ENCODE measurements at places on chromosomes 11 and 22.
A peak's percentile ranks its signal among the peaks of the same experiment; 100 is the strongest.

GRCh38 chr11:85889676-85890579, 34.7 kb downstream of the CCDC83 start:
- DNase-seq = peak; percentile 87

GRCh38 chr11:46836431-46836830, 9.6 kb downstream of the CKAP5 start:
- no peak for DNase-seq

GRCh38 chr22:20002636-20003035, 14.0 kb downstream of the ARVCF start:
- DNase-seq = no peak

DNA sequence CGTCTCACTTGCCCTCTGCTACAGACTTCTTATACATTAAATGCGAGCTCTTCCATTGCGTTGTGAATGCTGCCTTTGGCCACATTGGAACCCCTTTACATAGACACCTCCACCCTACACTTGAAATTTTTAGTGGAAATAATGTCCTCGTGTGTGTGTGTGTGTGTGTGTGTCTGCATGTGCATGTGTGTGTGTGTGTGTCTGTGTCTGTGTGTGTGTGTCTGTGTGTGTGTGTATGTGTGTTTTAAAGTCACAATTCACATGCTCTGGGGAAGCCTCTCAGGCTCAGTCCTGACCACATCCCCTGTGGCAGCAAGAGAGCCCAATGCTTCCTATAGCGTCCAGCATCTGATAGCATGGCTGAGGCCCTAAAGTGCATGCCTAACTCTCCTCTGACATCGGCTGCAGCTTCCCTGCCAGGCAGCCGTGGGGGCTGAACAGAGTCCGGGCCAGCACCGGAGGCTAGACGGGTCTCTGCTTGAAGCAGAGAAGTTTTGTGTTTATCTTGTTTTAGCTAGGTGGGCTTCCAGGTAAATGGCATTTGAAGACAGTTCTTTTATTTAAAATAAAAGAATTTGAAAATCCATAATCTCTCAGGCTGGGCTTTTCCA, 64.5 kb upstream of the EMID1 start:
- DNase-seq = no peak

- no peak for DNase-seq
These were observed 194.3 kb upstream of the NARS2 start for GRCh38 chr11:78768971-78769370.

DNA sequence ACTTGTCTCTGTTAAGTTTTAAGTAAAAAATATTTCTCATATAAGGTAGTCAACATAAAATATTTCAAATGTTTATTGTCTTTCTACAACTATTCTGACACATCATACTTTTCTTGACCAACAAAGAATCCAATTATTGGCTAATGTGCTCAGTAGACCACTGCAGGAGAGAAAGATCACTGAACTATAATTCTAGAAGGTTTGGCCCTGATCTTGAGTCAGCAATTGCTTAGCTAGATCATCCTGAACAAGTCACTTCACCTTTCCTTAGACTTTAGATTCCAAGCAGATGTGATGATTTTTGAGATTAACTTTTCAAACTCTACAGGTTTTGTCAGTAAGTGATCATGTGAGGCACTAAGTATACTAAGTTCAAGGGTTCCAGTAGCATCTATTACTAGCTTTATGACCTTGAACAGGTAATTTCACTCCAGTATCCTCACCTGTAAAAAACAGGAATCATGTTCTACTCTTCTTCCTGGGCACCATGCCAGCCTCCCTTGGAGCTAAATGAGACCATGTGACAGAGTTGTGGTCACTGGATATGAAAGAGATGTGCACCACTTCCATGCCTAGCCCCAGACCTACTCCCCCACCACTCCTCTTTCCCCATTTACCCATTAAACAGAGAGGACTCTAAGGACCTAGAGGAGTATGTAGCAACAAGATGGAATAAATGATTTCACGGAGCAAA, 17.3 kb downstream of the PGM2L1 start:
- DNase-seq = peak; percentile 24

- no peak for DNase-seq
These were observed 25.6 kb downstream of the PARVB start for GRCh38 chr22:44049486-44050231.

- peak; percentile 84 for DNase-seq
These were observed at the start of gene NDUFV1 for GRCh38 chr11:67606492-67607295. TSS of gene NDUFV1 (plus strand) at chr11:67606936. CDS start at chr11:67607005, 69 bp downstream.
